Glomerular endothelial cell (primary cell): ENCODE measurements at places on chromosomes 13 and 19.

- no peak for DNase-seq
These were observed 34.1 kb upstream of the EDNRB start for GRCh38 chr13:77952737-77953136.

- no peak for DNase-seq
These were observed 35.7 kb downstream of the UFM1 start for GRCh38 chr13:38385153-38385891.

DNA sequence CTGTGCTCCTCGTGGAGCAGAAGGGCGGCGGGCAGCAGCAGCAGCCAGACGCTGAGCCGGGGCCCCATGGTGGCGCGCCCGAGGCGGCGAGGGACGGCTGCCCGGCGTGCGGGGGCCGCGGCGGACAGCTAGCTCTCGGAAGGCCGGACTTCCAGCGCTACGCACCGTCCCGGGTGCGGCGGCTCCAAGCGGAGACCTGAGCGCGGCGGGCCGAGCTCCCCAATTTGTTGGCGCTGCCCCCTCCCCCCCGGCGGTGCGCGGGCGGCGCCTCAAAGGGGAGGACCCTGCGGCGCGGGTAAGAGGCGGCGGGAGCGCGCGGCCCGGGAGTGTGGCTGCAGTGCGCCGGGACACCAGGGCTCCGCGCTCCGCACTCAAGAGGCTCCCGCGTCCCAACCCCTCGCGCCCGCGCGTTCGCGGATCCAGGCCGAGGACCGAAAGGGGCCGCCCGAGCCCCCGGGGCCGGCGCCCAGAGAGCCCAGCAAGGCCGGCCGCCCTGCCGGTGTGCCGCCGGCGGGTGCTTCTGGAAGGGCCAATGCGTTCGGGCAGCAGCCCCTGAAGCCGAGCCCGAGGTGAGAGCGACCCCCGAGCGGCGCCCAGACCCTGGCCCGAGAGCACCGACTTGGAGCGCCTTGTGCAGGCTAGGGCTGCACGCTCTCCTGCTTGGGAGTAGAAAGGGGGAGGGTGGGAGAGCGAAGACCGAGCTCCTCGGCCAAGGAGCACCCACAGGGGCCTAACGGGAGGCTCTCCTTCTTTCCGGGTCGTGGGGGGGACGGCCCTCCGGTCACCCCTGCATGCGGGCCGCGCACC is at the start of the genes COL4A1 and COL4A2:
COL4A1 (minus strand) TSS at position 198 of the 807 bp plus-strand sequence; CDS start at position 68, 130 bp downstream.
COL4A2 (plus strand) TSS at position 325 of the 807 bp plus-strand sequence. CDS start 620 bp downstream, outside the sequence.
- DNase-seq, result no peak

DNA sequence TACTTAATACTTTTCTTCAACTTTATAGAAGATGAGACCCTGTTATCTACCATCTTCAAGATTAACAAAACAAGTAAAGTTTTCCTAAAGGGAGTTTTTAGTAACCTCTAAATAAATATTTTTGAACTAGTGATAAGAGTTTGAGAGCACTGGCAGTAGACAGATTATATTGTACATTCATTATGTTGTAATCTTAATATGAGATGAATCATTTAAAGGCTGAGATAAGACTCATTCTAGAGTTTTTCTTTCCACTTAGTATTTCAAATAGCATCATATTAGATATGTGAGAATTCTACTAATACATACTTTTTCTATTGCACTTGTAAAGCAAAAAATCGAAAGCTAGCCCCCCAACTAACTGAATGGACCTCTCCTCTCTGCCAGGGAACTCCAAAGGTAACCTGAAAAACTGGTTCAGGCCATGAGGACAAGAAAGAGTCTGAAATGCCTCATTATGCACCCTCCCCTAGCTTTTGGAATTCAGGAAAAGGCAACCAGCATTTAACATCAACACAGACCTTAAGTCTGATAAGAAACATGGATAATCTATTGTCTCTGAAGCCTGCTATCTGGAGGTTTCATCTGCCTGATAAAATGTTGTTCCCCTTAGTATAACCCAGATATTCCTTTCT is 875.4 kb upstream of the SLC10A2 start:
- DNase-seq, result no peak

- no peak for DNase-seq
These were observed 997 bp upstream of the SAMD4B start for GRCh38 chr19:39341129-39341718.

GRCh38 chr13:79442221-79442620 is 36.2 kb upstream of the RBM26 start:
- no peak for DNase-seq

- no peak for DNase-seq
These were observed 20.3 kb downstream of the LNX2 start for GRCh38 chr13:27599845-27600553.

DNA sequence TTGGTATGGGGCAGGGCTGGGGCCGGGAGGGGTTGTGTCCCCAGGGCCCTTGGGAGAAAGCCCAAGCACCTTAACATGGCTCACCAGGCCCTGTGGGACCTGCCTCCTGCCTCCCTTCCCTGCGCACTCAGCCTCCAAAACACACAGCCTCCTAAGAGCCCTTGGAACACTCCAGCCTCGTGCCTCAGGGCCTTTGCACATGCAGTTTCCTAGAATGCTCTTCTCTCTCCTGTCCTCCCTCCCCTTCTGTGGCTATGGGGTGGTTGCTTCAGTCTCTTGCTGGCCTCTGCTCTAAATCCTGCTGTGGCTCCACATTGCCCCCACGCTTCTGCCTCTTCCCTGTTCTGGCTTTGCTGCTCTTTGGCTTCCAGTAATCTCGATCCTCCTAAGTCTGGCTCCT is 23.7 kb downstream of the HIF3A start:
- no peak for DNase-seq
